ENCODE measurements at places on chromosomes 1 and 21.

- DNase-seq: no peak
Observed at GRCh38 chr21:26883768-26884167, 38.6 kb upstream of the ADAMTS1 start.

GRCh38 chr1:42913426-42914091 lies 45.1 kb downstream of the SLC2A1 start:
- peak; percentile 80 for DNase-seq

- peak; percentile 92 for DNase-seq
Observed at GRCh38 chr1:109214695-109215623, 1.2 kb downstream of the SARS1 start.

DNA sequence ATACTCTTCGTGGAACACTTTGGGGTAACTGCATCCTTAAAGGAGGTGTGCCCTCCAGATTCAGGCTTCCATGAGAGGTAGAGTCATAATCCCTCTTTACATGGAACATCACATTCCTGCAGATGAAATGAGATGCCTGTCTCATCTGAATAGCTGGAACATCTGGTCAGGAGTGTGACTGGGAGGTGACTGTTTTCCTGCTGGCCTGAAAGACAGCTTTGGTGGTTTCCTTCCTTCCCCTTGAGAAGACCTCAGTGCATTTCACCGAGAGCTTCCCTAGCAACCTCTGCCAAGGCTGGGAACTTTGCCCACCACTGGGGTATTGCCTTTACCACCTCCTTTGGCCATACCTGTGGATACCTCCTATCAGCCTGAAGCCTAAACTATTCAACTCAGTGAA lies 46.7 kb upstream of the GUCA2A start:
- peak; percentile 49 for DNase-seq

GRCh38 chr1:212244441-212244840 lies 40.8 kb upstream of the PPP2R5A start:
- DNase-seq: no peak

- DNase-seq: no peak
Observed at GRCh38 chr1:67227196-67227595, 60.9 kb downstream of the IL23R start.

DNA sequence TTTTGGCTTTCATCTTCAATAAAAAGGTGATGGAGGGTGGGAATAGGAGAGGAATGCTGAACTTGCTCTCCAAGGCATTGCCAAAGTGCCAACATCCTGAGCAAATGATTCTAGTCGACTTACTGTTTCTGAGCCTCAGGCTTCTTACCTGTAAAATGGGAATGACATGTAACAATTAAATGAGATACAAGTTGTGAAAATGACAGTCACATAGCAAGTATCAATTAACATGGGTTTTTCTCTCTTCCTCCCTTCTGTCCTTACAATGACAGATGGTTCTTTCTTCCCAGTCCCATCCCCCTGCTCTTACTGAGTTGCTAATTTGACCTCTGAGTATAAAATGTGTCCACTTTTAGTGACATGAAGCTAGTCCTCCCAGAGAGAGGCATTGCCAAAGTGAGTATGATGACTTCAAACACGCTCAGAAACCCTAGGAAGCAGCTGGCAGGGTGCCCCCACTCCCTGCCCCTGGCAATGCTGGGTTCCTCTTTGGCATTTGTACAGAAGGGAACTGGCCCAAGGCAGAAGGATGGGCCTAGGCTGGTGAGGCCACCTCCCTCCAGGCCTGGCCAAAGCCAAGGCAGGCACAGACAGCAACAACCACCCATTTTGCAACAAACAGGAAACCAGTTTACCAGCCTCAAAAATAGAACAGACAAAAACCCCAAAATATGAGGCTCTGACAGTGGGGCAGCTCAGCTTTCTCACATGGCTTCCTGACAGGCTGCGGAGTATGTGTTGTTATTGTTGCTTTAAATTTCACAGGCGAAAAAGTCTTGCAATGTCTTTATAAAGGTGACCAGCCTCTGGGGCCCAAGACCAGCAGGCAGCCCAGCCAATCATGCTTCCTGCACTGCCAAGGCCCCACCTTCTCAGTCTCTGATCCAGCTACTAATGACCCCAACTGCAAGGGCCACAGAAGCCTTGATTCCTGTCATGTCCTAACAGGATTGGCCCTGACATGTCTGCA lies 115.9 kb downstream of the HIVEP3 start:
- DNase-seq: no peak

GRCh38 chr1:31792116-31792515 lies 23.7 kb downstream of the SPOCD1 start:
- DNase-seq: no peak

DNA sequence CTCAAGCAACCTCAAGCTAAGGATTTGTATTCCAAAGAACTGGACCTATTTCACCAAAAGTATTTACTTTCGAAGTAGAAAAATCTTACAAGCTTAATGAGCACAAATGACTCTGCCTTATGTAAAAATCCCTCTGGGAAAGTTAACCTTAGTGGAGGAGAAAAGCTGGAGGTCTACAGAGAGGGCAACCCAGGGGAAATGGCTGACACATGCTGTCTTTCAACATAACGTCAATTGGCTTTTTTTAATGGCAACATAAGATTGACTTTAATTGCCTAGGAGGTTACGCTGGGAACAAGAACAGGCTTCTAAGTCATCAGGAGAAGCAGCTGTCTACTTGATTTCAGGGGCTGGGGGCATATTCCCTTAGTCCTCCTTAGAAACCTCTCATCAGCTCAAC lies 52.3 kb downstream of the UTP25 start:
- no peak for DNase-seq

GRCh38 chr1:93531193-93531592 lies 83.3 kb downstream of the FNBP1L start:
- no peak for DNase-seq

DNA sequence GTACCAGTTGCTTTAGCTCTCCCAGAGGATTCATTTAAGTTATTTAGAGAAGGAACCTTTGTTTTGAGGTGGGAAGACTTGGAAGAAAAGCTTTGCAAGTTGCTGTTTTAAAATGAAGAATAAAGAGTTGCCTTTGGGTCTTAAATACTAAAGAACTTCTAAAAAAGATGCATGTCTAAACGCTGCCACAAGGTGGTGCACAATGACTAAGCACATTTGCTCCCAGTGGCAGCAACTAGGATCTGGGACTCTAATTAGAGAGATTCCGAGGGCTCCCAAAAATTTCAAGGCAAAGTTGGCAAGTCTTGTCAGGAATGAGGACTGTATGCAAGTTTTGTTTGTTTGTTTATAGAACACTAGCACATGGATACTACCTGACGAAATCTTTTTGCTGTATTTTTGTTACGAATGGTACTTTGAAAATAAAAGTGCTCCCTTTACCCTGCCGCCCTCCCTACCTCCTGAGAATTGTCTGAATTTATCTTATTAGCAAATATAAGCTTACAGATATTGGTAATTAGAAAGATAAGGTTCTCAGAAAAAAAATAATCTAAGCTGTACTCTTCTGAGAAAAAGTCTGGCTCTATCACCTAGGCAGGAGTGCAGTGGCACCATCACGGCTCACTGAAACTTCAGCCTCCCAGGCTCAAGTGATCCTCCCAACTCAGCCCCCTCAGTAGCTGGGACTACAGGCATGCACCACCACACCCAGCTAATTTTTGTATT lies 121.8 kb downstream of the HFM1 start:
- DNase-seq: peak; percentile 60

GRCh38 chr1:178941849-178942248 lies 71.0 kb upstream of the ANGPTL1 start:
- DNase-seq: no peak

GRCh38 chr1:114034567-114035303 lies 55.5 kb downstream of the OLFML3 start:
- DNase-seq: no peak

DNA sequence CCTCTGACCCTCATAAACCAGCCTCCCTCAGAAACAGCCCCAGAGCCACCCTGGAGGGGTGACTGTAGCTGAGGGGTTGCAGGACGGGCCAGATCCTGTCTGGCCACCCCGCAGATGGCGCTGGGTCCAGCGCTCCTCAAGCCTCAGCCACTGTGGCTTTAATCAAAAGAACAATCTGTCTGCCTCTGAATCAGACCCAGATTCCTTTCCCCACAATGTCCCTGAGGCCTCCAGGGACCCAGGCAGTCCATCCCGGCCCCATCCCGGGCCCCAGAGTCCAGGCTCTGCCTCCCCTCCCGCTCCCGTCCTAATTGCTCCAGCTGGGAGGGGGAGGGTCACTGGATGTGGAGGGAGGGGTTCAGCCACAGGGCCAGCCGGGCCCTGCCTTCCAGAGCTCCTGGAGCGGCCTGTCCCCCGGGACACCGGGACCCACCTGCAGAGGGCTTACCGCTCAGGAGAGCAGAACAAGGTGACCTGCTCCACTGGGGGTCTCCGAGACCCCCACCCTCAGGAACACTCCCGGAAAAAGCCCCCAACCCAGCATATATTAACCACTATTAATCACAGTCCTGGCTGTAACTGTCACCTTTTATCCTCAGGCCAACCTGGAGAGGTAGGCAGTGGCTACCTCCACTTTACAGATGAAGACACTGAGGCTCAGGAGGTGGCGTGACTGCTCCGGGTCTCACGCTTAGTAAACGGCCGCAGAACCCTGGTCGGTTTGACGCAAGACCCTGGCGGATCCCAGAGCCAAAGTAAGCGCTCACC lies 836 bp upstream of the FBLIM1 start:
- peak; percentile 43 for DNase-seq

DNA sequence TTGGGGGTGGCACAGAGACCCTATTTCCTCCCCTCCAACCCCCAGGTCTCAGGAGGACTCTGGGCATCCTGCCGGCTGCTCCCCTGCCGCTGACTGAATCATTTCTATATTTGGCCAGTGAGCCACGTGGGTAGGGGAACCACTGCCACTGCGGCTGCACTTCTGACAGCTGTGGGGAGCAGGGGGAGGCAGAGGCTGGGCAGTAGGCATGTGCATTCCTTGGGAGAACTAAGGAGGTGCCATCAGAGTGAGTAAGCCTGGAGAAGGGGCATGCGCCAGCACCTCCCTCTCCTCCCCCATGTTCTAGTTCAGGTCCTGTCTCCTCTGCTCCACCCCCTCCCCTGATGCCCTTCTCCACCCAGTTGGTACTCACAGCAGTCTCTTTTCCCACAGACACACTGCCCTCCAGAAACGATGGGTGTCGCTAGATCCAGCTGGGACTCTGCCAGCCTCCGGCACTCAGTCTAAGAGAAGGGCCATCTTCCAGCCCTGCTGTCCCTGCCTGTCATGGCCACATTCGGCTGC lies 12.0 kb downstream of the PPFIA4 start:
- DNase-seq: peak; percentile 91

GRCh38 chr1:207289756-207290155 lies 31.7 kb upstream of the CD55 start:
- no peak for DNase-seq

GRCh38 chr1:215001419-215002021 lies 81.0 kb upstream of the KCNK2 start:
- no peak for DNase-seq
